ENCODE measurements at places on chromosomes 6 and 20. TPM values are rescaled to one million over a fixed set of nuclear protein-coding genes. Genes with fewer than 3 reads are reported as not detected.

- no peak for DNase-seq
Measured at GRCh38 chr20:35020108-35020928, 64.7 kb downstream of the MYH7B start.

The ELOVL2 gene
- polyA plus RNA-seq: not detected

- DNase-seq: peak; percentile 37
Measured at GRCh38 chr20:38434301-38434741, 807 bp downstream of the SNHG17 start.

DNA sequence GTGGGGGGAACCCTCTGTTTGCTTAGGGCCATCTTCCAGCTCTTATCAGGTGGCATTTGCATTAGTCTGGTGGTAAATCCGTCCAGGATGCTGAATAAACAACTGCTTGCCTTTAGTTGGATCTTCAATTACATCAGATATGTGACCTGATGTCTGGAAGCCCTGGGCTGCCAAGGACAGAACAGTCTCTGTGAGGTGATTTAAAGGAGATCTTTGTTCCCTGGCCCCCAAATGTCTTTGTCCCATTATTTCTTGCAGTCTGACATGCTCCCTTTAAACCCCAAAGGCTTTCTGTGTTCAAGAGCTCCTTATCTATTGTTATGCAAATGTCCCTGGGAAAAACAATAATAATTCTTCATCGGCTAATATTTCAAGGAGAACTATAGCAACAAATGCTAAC, 84.6 kb upstream of the SPTLC3 start:
- no peak for DNase-seq

DNA sequence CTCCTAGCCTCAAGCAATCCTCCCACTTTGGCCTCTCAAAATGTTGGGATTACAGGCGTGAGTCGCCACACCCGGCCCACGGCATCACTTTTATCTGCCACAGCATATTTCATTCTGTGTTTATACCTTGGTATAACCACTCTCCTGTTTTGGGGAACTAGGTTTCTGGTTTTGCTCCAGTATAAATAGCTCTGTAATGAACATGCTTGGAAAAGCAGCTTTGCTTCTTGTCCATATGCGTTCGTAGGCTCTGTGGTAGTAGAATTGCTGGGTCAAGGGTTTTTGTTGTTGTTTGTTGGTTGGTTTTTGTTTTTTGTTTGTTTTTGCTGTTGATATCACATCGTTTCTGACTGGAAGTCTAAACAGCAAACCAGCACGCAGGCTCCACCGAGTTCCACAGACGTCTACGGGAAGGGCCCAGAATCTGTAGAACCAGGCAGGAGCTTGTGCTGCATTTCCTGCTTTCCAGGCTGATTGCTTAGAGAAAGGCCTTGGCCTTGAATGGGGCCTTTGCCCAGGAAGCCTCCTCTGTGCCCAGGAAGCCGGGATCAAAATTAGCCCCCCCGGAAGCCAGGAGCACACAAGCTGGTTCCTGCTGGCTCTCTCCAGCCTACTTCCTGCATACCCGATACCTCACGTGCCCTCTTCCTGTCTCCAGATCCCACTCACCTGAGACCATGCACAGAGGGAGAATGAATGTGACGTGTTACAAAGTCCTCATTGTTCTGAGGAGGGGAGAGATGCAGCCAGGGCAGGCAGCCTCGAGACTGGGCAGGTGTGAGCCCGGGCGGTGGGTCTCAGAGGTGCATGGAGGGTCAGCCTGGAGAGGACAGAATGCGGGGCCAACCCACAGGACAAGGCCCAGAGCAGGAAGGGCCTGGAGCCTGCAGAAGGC, 34.7 kb downstream of the AAR2 start:
- no peak for DNase-seq

Measured in CD14-positive monocyte (primary cell).